ENCODE measurements at places on chromosomes 13 and 19.

DNA sequence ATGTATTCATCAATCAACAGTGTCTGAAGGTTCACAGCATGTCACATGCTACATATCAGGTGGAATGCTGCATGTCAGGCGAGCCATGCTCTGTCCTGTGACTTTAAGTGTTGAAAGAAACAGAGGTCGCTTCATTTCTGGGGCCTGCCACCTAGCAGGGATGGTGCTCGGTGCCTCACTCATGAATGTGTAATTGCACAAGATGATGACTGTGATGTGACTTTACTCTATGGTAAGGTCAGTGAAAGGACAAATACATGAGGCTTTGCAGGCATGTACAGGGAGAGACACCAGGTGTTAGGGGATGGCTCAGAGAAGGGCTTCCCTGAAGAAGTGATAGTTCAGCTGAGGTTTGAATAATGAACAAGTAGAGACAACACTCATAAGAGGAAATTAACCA is 66.7 kb downstream of the FRY start:
- no peak for DNase-seq

DNA sequence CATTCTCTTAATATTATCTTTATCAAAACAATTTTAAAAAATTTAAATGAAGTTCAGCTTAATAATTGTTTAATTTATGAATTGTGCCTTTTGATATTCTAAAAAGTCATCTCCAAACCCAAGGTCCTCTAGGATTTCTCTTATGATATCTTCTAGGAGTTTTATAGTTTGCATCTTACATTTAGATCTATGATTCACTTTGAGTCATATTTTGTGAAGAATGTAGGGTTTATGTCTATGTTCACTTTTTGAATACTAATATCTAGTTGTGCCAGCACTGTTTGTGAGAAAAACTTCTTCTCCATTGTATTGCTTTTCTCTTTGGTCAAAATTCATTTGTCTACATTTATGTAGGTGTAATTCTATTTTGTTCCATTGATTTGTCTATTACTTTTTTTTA is 1068.4 kb upstream of the SPRY2 start:
- no peak for DNase-seq

DNA sequence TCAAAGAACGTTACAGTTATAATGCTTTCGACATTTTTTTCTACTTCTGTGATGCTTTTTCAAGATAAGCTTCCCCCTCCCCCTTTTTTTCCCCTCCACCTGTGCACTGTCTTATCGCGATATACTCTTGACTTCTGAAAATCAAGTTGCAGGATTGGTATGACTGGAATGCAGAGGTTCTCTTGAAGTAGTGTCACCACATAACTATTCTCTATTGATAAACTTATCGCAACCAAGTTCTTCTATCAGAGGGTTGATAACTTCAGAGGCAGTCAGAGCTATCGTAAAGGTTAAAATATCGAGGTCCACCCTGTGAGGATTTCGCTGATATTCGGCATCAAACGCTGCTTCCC is 820 bp downstream of the EID2 start:
- no peak for DNase-seq

DNA sequence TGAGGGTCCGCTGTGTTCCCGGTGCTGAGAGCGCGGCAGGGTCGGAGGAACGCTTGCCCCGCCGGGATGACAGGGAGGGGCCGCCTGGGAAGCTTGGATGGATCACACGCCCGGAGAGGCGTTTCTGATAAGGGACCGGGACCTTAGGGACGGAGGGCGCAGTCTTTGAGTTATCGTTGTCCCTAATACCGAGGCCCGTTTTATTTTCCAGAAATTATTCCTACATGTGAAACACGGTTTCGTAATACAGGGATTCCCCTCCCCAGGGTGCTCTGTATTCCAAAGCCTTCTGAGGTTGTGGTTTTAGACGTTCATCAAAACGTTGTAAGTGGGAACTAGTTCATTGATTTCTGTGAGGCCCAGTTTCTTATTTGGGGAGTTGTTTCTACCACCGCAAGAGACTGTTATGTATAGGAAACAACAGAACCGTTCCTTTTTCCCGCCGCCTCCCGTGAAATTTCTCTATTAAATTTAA is 752 bp downstream of the PDCD5 start:
- peak; percentile 25 for DNase-seq

- DNase-seq, result no peak
These were observed 7.1 kb downstream of the HNRNPM start for GRCh38 chr19:8451885-8452284.

- no peak for DNase-seq
These were observed 649.4 kb downstream of the DIAPH3 start for GRCh38 chr13:59514316-59514715.

DNA sequence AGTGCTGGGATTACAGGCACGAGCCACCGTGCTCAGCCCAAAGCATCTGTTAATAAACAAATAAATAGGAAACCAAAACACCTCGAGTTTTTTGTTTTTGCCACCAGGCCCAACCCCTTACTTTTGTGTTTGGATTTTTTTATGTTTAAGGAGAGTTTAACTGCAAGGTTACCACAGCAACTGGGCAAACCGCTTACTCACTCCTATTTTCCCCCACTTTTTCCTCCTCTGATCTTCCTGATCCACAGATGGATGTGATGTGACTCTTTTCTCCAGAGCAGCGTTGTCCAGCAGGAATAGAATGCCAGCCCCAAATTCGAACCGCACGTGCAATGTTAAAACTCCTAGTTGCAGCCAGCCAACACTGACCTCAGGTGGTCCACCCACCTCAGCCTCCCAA is 2.1 kb upstream of the PNMA8B start:
- DNase-seq, result no peak

DNA sequence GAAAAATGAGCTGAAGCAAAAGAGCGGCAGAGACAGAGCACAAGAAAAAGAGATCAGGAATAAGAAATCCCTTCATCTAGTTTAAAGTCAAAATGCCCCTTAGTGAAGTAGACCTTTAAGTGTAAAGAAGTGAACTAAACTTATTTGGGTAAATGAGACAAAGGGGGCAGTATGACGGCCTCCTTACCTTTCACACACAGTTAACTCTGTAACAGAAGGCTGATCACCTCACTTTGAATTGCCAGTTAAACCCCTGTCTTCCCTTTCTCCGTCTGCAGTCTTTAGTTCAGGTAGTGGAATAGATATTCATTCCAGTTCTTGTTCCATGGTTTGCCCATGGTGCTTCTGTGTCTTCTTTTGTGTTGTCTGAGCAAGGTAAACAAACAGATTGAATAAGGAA is 1029.8 kb downstream of the DIAPH3 start:
- no peak for DNase-seq

- no peak for DNase-seq
These were observed 28.9 kb downstream of the PPP1R37 start for GRCh38 chr19:45121827-45122345.

GRCh38 chr13:46382224-46382623 is 4.8 kb downstream of the RUBCNL start:
- no peak for DNase-seq

- no peak for DNase-seq
These were observed 16.7 kb upstream of the MBNL2 start for GRCh38 chr13:97205465-97205864.

GRCh38 chr13:22189176-22190048 is 518.5 kb downstream of the FGF9 start:
- DNase-seq, result no peak

GRCh38 chr19:35352448-35353304 is 5.0 kb downstream of the FFAR1 start:
- peak; percentile 75 for DNase-seq
